ENCODE measurements at places on chromosomes 4 and X.

DNA sequence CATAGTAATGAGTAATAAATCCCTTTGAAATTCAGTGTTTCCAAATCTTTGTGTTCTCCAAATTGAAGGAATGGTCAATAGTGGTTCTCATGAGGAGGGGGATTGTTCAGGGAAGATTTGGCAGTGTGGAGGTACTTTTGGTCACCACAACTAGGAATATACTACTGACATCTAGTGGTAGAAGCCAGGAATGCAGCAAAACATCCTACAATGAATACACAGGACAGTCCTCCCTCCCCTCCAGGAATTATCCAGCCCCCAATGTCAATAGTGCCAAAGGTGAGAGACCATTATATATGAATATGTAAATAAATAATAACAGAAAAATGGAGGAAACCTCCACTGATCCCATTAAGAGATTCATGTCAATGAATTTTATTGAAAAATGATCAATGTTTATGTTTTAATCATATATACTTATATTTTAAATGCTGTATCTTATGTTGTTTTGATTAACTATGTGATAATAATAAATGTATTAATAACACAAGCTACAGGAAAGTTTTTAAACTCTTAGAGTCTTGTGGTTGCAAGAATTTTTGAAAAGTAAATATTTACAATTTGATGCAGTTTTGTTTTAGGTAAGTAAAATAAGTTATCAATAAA lies 14.4 kb upstream of the FAM9A start:
- DNase-seq, result no peak

DNA sequence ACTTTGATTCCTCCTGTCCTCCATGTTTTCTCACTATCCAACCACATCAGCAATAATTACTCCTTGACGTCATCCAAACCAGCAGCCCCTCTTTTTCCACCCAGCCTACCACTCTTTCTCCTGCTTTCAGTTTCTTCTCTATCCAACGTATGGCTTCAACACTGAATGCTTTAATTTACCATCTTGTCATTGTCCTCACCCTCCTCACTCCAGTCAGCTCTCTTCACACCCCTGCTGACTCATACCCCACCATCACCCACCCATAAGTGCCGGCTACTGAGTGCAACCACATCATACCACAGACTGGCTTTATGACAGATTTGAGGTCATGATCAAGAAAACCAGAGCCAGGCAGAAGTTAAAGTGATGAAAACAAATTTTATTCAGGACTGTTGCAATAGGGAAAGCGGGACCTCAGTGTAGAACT lies 9.8 kb upstream of the ANXA5 start:
- peak; percentile 80 for DNase-seq

DNA sequence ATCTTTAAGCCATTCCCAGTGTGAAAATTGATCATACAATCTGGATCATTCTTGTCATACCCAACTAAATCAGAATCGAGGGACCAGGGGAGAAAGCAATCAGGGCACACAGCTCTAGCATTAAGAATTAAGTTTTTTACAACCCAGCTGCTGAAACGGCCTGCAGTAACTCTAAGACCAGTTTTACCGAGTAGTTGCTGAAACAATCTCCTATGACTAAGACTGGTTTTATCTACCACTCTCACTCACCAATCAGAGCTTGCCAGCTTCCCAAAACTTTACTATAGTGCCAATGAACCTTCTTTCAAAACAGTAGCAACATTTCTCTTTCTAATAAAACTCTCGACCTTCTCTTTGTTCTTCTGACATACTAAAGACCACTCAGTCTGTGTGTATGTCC lies 2.8 kb upstream of the SAP30 start:
- DNase-seq, result no peak

DNA sequence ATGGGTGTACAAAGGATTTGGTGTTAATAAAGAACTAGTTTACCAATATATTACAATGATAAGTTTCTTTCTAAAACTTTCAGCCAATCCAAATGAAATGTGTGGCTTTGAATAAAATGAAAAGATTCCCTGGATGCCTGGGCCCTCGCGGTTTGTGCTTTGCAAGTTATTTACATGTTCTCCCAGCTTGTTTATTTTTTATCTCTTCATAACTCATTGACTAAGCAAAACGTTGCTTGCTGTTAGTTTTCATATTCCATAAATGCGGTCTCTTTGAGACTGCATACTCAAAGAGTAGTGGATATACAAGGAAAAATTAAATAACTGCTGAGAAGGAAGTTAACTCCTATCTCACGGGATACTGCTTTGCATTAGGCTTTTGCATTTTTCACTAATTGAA lies 26.0 kb downstream of the FHDC1 start:
- no peak for DNase-seq

DNA sequence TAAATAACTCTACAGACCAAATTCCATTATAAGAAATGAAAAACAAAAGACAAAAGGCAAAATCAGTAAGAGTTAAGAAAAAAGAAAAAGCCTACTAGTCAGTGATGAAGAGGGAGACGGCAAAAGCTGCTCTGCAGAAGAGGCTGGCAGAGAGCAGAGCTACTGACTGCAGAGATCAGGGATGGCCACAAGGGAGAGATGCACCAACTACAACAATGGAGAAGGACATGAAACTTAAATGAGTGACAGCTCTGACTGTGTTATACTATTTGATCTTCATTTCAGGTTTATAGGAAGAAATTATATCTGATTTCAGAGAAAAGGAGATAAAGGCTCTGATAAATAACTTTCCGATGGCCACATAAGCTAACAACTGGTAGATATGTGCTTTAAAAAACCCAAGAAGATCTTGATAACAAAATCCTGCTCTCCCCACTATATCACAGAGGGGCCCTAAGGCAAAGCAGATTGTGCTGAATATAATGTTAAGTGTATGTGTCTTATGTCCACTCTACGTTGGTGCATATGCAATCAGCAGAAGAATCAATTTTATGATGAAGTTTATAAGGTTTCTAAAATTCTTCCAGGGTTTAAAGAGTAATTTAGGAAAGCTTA lies 58.4 kb upstream of the COX18 start:
- DNase-seq, result no peak
